ENCODE measurements at places on chromosomes 3 and 15.

DNA sequence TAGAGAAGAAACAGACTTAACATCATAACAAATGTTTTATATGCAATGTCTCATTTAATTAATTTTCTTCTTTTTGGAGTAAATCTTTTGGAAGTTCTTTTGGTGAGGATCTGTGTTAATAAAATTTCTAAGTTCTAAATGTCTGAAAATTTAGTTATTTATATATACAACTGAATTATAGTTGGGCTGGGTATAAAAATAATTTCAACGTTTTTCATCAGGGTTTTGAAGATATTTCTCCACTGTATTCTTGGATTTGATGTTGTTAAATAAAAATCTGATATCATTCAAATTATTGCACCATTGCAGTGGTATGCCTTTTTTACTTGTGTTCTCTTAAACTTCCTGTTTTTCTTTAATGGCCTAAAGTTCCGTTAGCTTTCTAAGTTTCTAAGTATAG, 26.9 kb upstream of the SOX14 start:
- DNase-seq, result no peak

DNA sequence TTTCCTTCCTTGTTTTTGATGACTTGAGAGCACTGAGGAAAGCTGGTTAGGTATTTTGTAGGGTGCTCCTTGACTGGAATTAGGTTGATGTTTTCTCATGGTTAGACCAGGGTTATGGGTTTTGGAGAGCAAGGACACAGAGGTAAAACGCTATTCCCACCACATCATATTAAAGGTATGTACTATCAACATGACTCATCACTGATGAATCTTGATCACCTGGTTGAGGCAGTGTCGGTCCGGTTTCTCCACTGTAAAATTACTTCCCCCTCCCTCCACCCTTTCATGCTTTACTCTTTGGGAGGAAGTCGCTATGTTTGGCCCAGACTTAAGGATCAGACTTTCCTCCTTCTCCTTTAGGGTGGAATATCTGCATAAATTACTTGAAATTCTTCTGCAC, 201.6 kb downstream of the EDEM1 start:
- DNase-seq, result no peak

DNA sequence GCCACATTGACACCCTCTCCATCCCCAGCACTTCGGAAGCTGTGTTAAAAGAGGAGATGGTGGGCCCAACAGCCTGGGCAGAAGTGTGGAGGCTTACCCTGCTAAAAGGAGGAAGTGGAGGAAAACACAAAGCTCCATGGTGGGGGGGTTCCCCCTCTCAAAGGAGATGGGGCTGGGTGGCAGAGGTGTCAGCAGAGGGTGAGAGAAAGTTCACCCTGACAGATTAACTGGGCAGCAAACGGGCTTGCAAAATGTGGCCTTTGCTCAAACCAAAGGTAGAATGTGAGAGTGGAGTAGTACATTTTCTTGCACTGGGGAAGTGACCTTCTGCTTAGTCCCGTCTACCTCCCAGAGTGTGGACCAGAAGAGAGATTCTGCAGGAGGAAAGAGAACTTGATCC, 44.7 kb downstream of the MYO1E start:
- DNase-seq, result no peak

GRCh38 chr3:124439603-124440002, 290.6 kb upstream of the UMPS start:
- DNase-seq, result no peak

DNA sequence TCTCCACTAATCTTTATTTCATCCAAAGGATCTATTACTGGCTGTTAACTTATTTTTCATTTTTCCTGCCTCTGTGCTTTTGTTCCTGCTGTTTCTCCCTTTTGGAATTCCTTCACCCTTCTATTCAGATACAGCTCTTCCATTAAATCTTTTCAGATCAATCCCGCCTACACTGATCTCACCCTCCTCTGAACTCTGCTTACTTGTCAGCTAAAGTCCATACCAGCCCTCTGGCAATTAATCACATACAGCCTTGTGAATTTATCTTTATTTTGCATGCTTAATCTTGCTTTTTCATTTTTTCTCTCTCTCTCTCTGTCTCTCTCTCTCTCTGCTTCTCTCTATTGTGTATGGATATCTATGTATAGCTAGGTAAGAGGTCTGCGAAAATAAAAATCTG, 100.8 kb upstream of the UMPS start:
- no peak for DNase-seq

GRCh38 chr3:168405288-168405687, 309.6 kb upstream of the GOLIM4 start:
- no peak for DNase-seq

DNA sequence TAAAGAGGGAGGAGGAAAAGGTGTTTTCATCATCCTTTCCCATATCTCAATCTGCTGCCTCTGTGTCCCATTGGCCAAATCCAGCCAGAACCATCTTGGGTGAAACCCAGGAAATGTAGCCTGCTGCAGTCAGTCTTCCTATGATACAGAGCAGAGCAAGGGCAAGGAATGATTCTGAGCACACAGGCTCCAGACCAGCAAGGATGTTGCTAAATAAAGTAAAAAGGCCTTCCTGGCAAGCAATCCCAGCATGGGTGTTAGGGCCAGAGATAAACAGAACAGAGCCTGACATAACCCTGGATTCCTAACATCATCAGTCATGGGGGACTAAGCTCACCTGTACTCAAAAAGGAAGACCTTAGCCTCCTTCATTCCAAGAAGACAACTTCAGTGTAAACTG, 90.7 kb upstream of the AGTR1 start:
- no peak for DNase-seq

- DNase-seq, result no peak
Measured at GRCh38 chr15:68100194-68100593, 46.1 kb downstream of the PIAS1 start.

GRCh38 chr15:50265620-50266019, at the start of gene HDC:
Gene HDC (minus strand): TSS chr15:50265726. CDS start chr15:50265623, 103 bp downstream.
- DNase-seq, result no peak

DNA sequence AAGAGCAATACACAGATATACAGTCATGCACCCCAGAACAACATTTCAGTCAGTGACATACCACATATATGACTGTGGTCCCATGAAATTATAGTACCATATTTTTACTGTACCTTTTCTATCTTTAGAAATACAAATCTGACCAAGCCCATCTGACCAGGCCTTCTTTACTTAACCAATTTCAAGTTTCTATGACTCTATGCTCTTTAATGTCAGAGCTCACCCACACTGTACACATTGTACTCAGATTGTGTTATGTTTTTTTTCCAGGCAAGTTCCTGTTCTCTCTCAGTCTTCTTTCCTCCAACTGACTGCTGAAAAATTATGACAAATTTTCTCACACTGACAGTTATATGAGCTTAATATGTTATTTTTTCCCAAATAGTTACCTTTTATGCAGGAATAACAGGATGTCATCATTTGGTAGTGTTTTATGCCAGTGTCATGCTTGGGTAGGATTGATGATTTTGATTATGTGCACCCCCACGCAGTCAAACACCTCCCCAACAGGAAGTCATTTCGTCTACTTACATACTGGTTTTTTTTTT, 8.0 kb upstream of the CBLB start:
- DNase-seq, result no peak

Data from WERI-Rb-1 (cell line).